ENCODE measurements at places on chromosomes 12 and 14. TPM values are rescaled to one million over a fixed set of nuclear protein-coding genes. Genes with fewer than 3 reads are reported as not detected.

ZDHHC22 gene
- 1.7 TPM for total RNA-seq

MDM1 gene
- 35.3 TPM for total RNA-seq

CMTM5 gene
- total RNA-seq, result 0.55 TPM

SIX6 gene
- total RNA-seq, result 0.31 TPM

B3GNT4 gene
- total RNA-seq, result 5.2 TPM

ANO4 gene
- 9.5 TPM for total RNA-seq

TSHR gene
- not detected for total RNA-seq

VPS37B gene
- total RNA-seq, result 75.8 TPM

RPGRIP1 gene
- 38.9 TPM for total RNA-seq

KRT83 gene
- total RNA-seq, result 1.2 TPM

GLIPR1L1 gene
- 9.1 TPM for total RNA-seq

SCN8A gene
- 15.3 TPM for total RNA-seq

ERP27 gene
- 0.12 TPM for total RNA-seq

C14orf132 gene
- total RNA-seq, result 2.5 TPM

TAS2R7 gene
- total RNA-seq, result not detected

AJUBA gene
- 11.9 TPM for total RNA-seq

HPD gene
- 5.9 TPM for total RNA-seq

CLEC2A gene
- not detected for total RNA-seq

All from testis (tissue), 5 donors.